NCI-H1436 treated with DMSO at 0.1 percent for 48 hours (cell line): ENCODE measurements at places on chromosomes 2 and 18.

DNA sequence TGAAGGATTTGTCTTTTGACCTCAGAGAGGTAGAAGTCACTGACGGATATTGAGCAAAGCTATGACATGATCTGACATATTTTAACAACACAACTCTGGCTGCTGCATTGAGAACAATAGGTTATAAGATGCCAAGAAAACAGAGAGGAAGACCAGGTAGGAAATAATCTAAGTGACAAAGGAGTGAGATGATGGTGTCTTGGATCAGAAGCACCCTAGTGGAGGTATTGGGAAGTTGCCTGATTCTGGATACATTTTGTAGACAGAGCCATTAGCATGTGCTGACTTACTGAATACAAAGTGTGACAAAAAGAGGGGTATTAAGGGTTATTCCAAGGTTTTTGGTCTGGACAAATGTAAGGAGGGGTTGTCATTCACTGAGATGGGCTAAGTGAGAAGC lies 1438.1 kb downstream of the DPP10 start:
- no peak for DNase-seq

DNA sequence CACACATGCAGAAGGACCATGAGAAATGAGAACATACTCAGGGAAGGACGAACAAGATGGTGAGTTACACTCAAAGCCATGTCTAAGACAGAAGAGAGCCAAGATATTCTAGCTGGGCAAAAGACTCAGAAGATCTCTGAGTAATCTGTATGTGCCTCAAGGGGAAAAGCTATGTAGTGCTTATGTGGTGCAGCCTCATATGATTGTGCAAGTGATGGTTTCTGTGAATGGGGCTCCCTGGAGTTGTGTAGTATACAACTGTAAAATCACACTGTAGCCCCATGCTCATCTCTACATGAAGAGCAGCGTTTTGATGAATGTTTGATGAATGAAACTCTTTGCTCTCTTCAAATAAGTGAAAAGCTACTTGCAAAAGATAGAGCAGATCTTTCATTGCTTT lies 57.5 kb downstream of the OSR1 start:
- DNase-seq = no peak

- DNase-seq = no peak
Observed at GRCh38 chr2:60979231-60979630, 38.3 kb upstream of the PEX13 start.

- no peak for DNase-seq
Observed at GRCh38 chr18:22176420-22177326, 7.3 kb downstream of the GATA6 start.

GRCh38 chr2:68813596-68813995 lies 57.6 kb downstream of the BMP10 start:
- DNase-seq = no peak

DNA sequence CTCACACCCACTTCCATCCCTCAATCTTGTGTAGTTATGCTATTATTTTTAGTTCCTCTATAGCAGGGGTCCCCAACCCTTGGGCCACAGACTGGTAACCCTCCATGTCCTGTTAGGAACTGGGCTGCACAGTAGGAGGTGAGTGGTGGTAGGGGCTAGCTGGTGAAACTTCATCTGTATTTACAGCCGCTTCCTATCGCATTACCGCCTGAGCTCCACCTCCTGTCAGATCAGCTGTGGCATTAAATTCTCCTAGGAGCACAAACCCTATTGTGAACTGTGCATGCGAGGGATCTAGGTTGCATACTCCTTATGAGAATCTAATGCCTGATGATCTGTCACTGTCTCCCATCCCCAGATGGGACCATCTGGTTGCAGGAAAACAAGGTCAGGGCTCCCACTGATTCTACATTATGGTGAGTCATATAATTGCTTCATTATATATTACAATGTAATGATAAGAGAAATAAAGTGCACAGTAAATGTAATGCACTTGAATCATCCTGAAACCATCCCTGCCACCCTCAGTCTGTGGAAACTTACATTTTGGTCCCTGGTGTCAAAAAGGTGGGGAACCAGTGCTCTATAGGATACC lies 1.6 kb upstream of the RAB11FIP5 start:
- no peak for DNase-seq

DNA sequence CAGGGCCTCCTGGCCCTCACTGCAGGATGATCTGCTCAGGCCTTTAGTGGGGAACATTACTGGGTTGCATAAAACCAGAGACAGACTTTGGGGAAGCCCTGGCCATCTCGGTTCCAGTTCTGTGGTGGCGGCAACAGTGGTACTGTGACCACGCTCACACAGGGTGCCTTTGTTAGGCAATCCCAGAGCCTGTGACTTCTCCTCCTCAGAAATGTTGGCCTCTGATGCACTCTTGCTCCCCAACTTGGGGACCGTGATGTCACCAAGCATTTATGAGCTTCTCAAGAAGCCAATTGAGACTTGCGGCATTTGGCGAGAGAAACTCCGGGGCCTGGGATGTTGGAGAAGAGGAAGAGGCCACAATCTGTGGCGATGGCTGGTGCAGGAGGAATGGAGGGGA lies 80.9 kb upstream of the PKDCC start:
- no peak for DNase-seq

GRCh38 chr2:57973621-57974186 lies 72.9 kb upstream of the VRK2 start:
- no peak for DNase-seq

- DNase-seq = no peak
Observed at GRCh38 chr2:178426388-178426787, 24.6 kb downstream of the PRKRA start.

GRCh38 chr2:47422560-47422959 lies 19.6 kb downstream of the MSH2 start:
- DNase-seq = no peak

GRCh38 chr2:40471866-40472265 lies 20.0 kb upstream of the SLC8A1 start:
- DNase-seq = no peak

- no peak for DNase-seq
Observed at GRCh38 chr18:40055262-40055661, 1899.8 kb upstream of the PIK3C3 start.

GRCh38 chr2:203185864-203186263 lies 53.0 kb upstream of the CYP20A1 start:
- DNase-seq = no peak

DNA sequence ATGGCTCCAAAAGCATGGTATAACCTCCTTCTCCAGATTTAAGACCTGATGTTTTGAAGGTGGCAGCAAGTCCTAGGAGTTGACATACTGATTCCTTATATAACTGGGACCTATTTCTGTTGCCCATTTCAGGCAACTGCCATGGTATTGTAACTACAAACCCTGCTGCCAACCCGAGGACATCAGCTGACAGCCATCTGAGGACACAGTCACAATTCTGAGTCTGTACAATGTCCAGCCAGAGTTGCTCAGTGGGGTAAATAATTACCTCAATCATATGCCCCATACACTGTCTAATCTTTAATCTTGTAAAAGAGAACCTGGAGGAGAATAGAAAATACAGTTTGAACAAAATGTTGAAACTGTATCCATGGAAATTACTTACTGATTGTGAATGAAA lies 8.7 kb upstream of the GAREM2 start:
- DNase-seq = no peak

- DNase-seq = no peak
Observed at GRCh38 chr2:143532061-143532460, 402.8 kb downstream of the ARHGAP15 start.

- DNase-seq = no peak
Observed at GRCh38 chr18:56748698-56749268, 97.6 kb downstream of the WDR7 start.

DNA sequence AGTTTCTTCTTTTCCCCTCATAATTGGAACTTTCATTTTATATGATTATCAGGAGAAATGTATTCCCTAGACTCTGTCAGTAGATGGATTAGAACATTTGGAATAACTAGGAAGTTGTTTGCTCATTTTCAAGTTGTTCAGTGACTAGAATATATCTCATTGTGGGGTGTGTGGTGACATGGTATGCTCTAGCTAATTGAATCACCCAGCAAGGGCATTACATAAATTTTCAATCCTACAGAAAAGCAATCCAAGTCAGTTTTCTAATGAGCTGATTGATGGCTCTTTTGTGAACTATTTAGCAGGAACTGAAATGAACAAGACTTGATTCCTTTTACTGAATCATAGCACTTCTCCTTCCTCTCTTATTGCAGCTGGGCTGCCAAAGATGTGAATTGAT lies 461.4 kb downstream of the TGIF1 start:
- DNase-seq = no peak

DNA sequence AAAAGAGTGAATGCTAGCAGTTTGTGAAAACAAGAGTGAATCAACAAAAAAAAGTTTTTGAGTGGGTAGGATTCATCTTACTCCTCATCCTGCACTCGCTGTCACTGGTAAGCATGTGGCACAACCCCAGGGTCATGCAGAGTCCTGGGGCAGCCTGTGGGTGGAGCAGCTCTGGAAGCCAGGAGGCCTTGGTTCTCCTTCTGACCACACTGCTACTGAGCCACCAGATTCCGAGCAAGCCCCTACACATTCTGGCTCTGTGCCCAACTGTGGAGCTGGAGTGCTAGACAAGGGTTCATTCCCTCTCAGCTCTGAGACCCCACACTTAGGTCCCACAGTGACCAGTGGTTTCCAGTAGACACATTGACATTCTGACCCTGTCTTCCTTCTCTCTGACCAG lies 670.6 kb downstream of the BCL11A start:
- DNase-seq = no peak

DNA sequence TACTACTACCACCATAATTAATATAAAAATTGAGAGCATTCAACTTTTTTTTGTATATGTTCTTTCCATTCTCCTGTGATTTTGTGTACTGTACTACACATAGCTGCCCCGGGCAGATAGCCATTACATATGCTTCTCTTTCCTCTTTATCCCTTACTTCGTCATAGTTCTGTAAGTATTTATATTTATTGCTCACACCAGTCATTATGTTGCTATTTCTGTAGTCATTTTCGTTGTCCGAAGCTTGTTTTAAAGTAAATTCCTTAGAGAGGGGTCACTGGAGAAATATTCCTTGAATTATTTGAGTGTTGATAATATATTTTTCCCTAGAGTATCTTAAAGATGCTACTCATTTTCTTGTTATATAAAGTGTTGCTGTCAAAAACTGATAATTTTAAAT lies 144.0 kb downstream of the CLIP4 start:
- DNase-seq = no peak

- DNase-seq = no peak
Observed at GRCh38 chr2:21819454-21819853, 695.7 kb downstream of the TDRD15 start.

DNA sequence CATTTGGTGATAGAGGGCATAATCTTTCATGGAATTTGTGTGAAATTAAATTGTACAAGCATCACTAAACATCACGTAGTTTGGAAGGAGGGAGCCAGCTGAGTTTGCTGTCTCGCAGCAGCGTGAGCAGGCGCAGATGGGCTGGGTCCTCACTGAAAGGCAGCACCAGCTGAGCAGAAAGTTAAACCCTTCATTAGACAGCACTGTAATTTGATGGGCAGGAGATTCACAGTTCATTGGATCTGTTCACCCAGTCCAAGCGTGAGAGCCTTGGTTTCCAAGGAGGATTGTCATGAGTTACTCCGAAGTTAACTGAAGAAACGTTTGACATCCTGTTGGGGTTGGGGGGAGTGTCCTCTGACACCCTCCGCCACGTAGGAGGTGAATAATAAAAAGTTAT lies 89.8 kb upstream of the NFATC1 start:
- no peak for DNase-seq

DNA sequence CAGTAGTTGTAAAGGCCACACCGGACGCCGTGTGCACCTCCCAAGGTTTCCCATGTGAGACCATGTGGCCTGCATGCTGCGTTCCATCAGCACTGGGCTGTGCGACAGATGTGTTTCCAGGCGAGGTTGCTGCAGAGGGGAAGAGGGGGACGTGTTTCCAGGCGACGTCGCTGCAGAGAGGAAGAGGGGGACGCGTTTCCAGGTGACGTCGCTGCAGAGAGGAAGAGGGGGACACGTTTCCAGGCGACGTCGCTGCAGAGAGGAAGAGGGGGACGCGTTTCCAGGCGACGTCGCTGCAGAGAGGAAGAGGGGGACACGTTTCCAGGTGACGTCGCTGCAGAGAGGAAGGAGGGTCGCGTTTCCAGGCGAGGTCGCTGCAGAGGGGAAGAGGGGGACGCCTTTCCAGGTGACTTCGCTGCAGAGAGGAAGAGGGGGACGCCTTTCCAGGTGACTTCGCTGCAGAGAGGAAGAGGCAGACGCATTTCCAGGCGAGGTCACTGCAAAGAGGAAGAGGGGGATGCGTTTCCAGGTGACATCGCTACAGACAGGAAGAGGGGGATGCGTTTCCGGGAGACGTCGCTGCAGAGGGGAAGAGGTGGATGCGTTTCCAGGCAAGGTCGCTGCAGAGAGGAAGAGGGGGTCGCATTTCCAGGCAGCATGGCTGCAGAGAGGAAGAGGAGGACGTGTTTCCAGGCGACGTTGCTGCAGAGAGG lies 24.5 kb downstream of the NFATC1 start:
- no peak for DNase-seq

DNA sequence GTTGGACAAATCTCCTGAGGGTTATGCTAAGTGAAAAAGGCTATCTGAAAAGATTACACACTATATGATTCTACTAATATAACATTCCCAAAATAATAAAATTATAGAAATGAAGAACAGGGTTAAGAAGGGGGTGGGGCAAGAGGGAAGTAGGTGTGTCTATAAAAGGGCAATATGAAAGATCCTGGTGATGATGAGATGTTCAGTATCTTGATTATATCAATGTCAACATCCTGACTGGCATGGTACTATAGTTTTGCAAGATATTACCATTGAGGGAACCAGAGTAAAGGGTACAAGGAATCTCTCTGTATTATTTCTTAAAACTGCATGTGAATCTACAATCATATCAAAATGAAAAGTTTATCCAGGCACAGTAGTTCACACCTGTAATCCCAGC lies 16.7 kb downstream of the CFAP53 start:
- no peak for DNase-seq

- DNase-seq = no peak
Observed at GRCh38 chr2:121039679-121040078, 245.3 kb downstream of the TFCP2L1 start.

GRCh38 chr2:1591461-1591770 lies 152.9 kb downstream of the PXDN start:
- no peak for DNase-seq

DNA sequence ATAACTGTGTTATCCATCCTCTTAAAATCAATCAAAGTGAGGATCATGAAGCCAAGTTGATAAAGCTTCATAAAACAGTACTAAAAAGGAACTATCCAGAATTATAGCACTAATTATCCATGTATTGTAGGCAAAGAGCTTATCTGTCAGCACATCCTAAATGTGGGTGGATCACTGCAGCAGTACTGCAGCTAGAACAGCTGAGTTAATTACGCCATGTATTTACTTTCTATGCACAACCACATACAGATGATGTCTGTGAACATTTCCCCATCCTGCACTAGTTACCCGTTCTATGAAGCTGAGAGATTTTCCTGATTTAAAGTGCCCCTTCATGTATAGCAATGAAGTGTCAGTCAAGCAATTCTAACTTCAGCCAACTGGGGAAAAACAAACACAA lies 96.6 kb downstream of the RAPH1 start:
- no peak for DNase-seq
